ENCODE measurements at places on chromosomes 7 and 10. TPM values are rescaled to one million over a fixed set of nuclear protein-coding genes. Genes with fewer than 3 reads are reported as not detected.

TMEM213 gene
- not detected for total RNA-seq

- no peak for DNase-seq
Observed at GRCh38 chr10:100349087-100349486, 2.1 kb downstream of the SCD start.

GRCh38 chr10:90130321-90131086, 429.1 kb downstream of the KIF20B start:
- no peak for DNase-seq

DNA sequence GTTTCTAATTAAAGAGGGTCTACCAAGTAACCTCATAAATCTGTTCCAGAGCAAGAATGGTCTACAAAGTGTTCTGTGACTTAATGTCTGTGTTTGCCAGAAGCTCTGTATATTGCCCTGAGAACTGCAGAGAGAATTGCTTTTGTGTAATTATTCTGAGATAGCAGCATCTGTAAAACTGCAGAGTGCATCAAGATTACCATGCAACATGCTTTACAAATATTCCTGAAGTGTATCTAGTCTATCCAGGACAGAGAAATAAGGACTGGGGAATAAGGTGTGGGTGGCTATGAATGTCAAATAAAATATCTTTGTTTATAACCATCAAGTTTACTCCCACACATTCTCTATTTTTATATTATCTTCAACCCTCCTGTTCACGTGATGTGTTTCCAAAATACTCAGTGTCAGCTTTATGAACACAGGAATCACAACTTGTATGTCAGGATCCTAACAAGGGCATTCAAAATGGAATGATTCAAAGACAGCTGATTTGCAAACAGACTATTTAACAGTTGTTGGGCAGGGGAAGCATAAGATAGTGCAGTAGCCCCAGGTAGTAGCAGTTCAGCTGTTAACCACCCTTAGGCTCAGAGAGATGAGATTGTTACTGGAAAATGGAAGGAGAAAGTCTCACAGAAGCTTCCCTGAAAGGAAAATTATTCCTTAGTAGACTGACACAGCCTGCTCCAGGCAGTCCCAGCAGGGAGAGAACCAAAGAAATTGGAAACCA, 15.3 kb upstream of the LIPA start:
- DNase-seq = no peak

CYP26C1 gene
- 0.26 TPM for total RNA-seq

All from H7 (cell line).